KG1 (cell line): ENCODE measurements at places on chromosomes 7 and 10.

DNA sequence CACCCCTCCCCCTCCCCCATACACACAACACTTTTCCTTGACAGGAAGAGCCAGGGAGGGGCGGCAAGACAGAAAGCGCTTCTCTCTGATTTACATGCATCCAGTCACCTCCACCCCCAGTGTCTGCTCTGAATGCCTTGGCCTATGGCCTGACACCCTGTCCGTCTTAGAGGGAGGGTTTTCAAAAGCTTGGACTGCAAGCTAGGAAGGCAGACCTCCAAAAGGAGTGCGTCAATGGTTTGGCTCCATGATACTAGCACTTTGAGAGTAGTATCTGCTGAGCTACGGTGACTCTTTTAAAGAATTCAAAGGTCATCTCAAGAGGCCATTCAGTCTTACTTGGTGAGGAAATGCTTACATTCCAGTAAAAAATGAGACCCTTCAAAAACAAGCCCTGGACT, 20.3 kb upstream of the PAX2 start:
- DNase-seq = no peak

GRCh38 chr7:34354899-34355298, 303.1 kb upstream of the NPSR1 start:
- DNase-seq = no peak

- DNase-seq = no peak
Observed at GRCh38 chr10:71817831-71818655, 33.0 kb downstream of the PSAP start.

DNA sequence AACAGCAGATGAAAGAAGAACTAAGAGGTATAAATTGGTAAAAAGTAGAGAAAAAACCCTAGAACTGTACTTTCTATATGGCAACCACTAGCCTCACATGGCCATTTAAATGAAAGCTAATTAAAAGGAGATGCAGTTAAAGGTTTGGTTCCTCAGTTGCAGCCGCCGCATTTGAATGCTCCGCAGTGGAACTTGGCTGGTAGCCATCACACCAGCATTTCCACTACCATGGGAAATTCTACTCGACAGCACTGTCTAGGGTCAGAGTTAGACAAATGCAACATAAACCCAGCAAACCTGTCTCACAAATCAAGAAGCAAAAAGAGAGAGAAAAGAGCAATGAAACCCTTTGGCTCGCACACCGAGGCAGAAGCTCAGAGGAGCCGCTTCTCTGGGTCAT, 29.7 kb downstream of the VIPR2 start:
- DNase-seq = no peak

DNA sequence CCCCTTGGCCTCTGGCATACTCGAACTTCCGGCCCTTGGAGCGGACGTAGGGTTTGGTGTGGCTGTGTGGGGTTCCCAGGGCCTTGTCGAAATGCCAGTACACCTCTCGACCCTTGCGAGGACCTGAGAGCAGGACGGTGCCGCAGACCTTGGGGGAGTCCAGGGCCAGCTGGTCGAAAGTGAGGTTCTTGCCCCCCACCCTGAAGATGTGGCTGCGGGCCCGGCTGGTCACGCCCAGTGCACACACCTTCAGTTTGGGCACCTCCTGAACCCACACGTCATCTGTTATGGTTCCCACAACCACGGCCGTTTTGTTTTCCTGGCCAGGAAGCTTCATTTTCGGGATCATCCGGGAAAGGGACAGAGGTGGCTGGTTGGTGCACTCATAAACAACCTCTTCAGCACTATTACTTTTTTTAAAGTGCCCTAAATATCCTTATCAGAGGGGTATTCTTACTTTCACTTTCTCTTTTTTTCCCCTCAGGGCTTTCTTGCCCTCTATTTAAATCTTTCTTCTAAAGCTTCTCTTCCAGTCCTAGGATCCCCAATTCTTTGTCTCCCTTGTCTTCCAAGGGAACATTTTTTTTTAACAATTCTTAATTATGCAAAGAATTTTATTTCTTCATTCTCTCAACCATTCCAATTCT, 44.9 kb upstream of the FAM3C start:
- DNase-seq = no peak

DNA sequence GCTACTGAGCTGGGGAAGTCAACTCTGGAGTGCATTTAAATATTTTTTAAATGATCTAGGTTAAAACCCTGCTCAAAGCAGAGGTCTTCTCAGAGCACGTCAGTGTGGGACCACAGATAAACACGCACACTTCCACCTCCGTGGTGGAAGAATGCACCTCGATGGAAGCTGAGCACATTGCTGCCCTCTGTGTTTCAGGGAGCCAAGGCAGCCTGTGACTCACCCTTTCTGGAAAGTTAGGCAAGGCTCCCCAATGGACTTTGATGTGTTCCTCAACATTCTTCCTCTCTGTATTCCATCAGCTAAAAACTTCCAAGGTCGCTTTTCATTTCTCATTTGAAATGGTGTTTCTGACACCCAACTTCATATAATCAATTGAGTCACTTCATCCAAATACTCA, 170.8 kb upstream of the KMT2E start:
- no peak for DNase-seq

GRCh38 chr10:34918060-34918775, 103.1 kb upstream of the PARD3 start:
- no peak for DNase-seq

GRCh38 chr7:73824986-73825385, 5.8 kb upstream of the CLDN4 start:
- no peak for DNase-seq

DNA sequence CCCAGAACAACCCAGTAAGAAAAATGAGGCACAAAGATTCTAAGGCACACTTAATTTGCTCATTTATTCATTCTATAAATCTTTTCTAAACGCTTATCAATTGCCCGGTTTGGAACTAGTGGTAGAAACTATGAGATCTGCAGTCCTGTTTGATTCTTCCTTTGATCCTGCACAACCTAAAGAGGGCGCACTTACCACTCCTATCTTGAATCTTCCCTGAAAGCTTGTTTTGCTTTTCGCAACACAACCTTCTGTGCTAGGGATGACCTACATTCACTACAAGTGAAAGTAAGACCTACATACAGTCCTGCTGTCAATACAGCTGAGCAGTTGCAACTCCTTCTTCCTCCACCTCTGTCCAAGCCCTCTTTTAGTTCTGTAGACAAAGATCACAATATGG, 12.6 kb upstream of the ARL4A start:
- DNase-seq = no peak

DNA sequence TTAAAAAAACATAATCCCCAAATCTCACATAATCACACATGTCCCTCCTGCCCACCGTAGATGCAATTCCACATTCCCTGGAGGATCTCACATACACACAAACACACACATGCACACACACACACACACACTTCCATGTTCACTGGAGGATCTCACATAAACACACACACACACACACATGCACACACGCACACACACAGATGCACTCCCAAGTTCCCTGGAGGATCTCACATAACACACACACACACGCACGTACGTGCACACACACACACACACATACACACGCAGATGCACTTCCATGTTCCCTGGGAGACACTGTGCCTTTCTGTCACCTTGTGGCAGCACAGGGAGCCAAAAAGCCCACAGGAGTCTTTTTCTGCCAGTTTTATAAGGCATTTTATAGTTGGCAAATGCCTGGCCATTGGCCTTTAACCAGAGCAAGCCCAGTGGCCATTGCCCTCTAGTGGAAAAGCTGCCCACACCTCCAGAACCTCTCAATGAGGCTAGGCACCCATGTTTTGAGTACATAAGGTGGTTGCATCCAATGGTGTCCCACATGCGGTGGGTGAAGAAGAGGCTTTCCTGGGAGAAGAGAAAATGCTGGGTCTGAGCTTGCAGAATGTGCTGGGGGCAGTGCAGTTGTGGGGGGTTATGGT, 115.4 kb upstream of the ACBD5 start:
- no peak for DNase-seq

DNA sequence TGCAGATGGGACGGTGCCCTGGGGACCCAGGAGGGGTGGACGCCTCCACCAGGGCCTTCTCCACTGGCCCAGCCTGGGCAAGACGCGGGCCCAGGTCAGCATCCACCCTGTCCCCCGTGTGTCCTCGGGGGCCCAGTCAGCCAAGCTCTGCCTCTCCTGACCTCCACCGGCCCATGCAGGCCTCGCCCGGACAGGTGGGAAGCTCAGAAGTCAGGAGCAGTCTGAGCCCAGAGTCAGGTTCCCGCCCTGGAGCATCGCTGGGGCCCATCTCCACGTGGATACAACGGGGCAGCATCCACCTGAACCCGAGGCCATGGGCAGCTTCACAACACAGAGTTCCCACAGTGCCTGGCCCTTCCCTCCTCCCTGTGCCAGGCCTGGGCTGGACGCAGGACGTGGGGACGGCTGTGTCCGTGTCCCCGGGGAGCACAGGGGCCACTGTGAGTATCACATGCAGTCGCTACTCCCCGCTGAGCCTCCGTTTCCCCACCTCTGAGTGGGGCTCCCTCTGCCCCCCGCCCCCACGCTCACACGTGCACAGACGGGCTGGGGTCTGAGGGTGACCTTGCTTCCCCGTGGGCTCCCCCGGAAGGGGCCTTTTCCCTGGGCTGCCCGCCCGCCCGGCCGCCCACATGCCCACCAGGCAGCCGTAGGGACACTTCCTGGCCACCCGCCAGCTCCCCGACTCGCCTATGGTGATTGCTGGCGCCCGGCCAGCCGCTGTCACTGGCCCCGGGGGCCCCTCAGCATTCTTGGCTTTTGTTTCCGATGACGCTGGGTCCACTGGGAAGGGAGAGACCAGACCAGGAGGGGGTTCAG, 64.3 kb downstream of the PDGFA start:
- no peak for DNase-seq

- no peak for DNase-seq
Observed at GRCh38 chr7:24978843-24979469, 1.0 kb downstream of the OSBPL3 start.

DNA sequence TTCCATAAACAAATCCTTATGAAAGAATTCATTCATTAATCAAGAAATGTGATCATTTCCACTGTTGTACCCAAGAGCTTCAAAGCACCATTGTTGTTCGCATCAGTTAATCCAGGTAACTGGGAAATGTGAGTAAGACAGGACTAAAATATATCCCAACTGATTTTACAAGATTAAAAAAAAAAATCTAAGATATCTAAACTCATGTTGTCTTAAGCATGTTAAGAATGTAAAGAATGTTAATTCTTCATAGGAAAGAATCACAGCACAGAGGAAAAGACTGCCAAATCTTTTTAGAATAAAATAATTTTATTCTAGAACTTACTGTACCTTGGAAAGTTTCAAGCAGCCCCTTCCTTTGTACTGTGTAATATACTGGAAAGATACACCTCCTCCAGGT, 16.4 kb downstream of the FZD1 start:
- no peak for DNase-seq

DNA sequence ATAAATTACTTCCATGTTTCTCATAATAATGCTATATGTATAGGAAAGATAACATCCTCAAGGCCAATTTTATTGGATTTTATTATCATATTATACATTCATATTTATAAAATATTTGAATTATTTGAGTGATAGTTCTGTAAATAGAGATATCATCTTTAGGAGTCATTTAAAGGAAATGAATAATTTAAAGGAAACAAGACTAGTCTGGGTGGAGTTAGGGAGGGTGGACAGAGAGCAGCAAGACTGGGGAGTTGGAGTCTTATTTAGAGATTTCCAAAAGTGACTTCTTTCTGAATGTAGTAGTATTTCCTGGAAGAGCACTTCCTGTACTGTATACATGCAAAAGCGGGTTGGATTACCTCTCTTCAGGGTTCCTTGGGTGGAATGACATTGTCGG, 342.3 kb downstream of the SUGCT start:
- DNase-seq = no peak

GRCh38 chr7:105677817-105678573, 96.7 kb upstream of the EFCAB10 start:
- DNase-seq = no peak

DNA sequence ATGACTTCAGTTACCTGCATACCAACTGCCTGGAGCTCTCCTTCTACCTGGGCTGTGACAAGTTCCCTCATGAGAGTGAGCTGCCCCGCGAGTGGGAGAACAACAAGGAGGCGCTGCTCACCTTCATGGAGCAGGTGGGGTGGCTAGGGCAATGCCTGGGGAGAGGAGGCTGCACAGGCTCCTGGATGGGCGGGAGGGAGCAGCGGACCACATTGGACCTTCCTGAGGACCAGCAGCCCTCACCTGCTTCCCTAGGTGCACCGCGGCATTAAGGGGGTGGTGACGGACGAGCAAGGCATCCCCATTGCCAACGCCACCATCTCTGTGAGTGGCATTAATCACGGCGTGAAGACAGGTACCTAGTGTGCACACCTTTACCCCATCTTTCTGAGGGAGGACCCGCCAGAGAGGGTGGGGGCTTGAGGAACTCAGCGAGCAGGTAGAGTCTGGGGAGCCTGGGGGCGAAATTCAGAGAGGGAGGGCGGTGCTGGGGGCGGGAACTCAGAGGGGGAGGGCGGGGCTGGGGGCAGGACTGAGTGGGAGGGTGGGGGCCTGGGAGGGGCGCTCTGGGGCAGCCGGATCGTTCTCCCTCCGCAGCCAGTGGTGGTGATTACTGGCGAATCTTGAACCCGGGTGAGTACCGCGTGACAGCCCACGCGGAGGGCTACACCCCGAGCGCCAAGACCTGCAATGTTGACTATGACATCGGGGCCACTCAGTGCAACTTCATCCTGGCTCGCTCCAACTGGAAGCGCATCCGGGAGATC, 9.0 kb downstream of the AEBP1 start:
- DNase-seq = no peak

DNA sequence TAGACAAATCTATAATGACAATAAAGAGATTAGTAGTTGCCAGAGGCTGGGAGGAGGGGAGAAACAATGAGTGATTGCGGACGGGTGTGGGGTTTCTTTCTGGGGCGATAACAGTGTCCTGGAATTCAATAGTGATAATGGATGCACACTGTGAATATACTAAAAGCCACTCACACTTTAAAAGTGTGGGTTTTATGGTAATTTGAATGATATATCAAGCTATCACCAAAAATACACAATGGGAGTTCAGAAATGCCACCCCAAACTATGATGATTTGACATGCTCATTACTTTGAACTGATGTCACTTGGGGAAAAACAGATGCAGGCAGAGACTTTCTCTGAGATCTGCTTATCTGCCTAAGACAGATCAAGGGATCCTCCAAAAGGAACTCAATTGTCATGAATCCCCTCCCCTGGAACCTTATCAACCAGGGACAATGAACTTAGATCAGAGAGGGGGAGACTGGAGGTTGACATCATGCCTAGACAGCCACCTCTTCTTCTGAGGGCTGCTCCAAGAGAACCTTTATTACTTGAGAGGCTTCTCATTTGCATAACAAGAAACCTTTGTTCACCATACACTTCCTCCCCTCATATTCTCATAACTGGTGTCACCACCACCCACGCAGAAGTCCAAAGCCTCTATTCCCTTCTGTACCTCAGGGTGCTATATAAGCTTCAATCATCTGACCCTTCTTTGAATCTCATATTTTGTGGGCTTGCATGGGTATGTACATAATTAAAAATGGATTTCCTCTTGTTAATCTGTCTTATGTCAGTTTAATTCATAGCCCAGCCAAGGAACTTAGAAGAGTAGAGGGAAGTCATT, 14.8 kb upstream of the ZC3HAV1 start:
- DNase-seq = no peak
